Heart right ventricle (tissue), 16 donors: ENCODE measurements at places on chromosomes 2 and 18.

GRCh38 chr18:3851159-3851558, 401.2 kb downstream of the TGIF1 start:
- no peak for DNase-seq
- H3K36me3 ChIP-seq, result no peaks in the 10 kb centered on the region
- H3K4me3 ChIP-seq, result no peak overlapping the region
- H3K27ac ChIP-seq, result no peak overlapping the region

- DNase-seq, result no peak
- no peak overlapping the region for H3K4me3 ChIP-seq
- no peaks in the 10 kb centered on the region for H3K4me1 ChIP-seq
- H3K27ac ChIP-seq, result no peak overlapping the region
- no peaks in the 10 kb centered on the region for H3K27me3 ChIP-seq
These were observed 694.2 kb upstream of the GYPC start for GRCh38 chr2:125961739-125962138.

- DNase-seq, result no peak
- no peaks in the 10 kb centered on the region for H3K4me1 ChIP-seq
- no peaks in the 10 kb centered on the region for H3K36me3 ChIP-seq
- H3K4me3 ChIP-seq, result no peak overlapping the region
- H3K27ac ChIP-seq, result no peak overlapping the region
These were observed 141.9 kb upstream of the RBBP8 start for GRCh38 chr18:22791310-22791610.

- no peak overlapping the region for H3K27ac ChIP-seq
- no peaks in the 10 kb centered on the region for H3K4me1 ChIP-seq
- H3K36me3 ChIP-seq, result no peaks in the 10 kb centered on the region
- DNase-seq, result no peak
These were observed 257.2 kb downstream of the SRBD1 start for GRCh38 chr2:45353879-45354278.

DNA sequence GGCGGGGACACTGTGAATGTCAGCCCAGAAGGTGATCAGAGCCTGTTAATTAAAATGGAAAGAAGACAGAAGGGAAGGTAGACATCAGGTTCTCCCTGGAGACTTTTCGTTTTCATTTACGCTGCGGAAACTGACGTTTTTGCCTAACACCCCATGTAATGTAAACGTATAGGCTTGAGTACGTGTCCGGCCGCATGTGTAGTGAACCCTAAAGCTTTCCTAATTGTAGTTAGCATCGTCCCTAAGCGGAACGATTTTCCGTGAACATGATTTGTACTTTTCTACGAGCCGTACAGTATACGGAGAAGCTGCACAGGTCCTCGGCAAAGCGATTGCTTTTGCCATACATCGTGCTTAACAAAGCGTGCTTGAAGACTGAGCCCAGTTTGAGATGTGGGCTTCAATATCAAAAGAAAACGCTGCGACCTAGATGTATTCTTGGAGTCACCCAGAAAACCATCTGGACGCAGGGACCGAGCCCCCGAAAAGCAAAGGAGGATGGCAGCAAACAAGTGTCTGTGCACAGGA, 284 bp downstream of the TIMM21 start:
- H3K36me3 ChIP-seq, result no peaks in the 10 kb centered on the region
- peaks cover 47% of the 10 kb centered on the region for H3K4me1 ChIP-seq
- peak overlapping the region; percentile 71 for H3K4me3 ChIP-seq
- no peaks in the 10 kb centered on the region for H3K27me3 ChIP-seq
- H3K27ac ChIP-seq, result peak overlapping the region; percentile 90
- DNase-seq, result no peak

- H3K36me3 ChIP-seq, result no peaks in the 10 kb centered on the region
- no peak overlapping the region for H3K4me3 ChIP-seq
- H3K27ac ChIP-seq, result no peak overlapping the region
- no peaks in the 10 kb centered on the region for H3K27me3 ChIP-seq
- no peak for DNase-seq
These were observed 3.1 kb downstream of the PROM2 start for GRCh38 chr2:95277246-95277906.

- no peak for DNase-seq
- H3K27ac ChIP-seq, result no peak overlapping the region
- no peak overlapping the region for H3K4me3 ChIP-seq
- H3K4me1 ChIP-seq, result no peaks in the 10 kb centered on the region
- no peaks in the 10 kb centered on the region for H3K36me3 ChIP-seq
- no peaks in the 10 kb centered on the region for H3K27me3 ChIP-seq
These were observed 497.8 kb downstream of the EIPR1 start for GRCh38 chr2:2879781-2880180.

DNA sequence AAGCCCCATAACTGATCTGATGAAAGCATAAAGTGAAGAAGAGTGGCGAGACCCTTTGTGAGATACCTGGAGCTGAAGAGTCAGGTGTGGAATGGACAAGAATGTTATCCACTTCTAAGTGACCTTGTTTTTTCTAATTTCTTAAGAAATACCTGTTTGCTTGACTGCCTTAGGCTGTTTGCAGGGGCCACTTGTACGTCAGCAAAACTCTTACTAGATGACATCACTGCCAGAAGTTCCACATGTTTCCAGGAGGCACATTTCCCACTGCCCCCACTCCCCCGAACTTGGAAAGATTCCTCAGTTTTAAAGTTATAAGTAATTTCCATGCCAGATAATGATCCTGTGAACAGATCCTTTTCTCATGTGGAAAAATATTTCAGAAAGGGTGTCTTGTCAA, 8.0 kb downstream of the EPAS1 start:
- peaks cover 95% of the 10 kb centered on the region for H3K4me1 ChIP-seq
- H3K27me3 ChIP-seq, result no peaks in the 10 kb centered on the region
- peak overlapping the region; percentile 69 for H3K27ac ChIP-seq
- no peak overlapping the region for H3K4me3 ChIP-seq
- H3K36me3 ChIP-seq, result no peaks in the 10 kb centered on the region

- H3K4me3 ChIP-seq, result no peak overlapping the region
- H3K27ac ChIP-seq, result no peak overlapping the region
- H3K36me3 ChIP-seq, result no peaks in the 10 kb centered on the region
- peaks cover 4% of the 10 kb centered on the region for H3K4me1 ChIP-seq
- H3K27me3 ChIP-seq, result no peaks in the 10 kb centered on the region
These were observed 158.8 kb upstream of the WDSUB1 start for GRCh38 chr2:159445307-159445706.

GRCh38 chr18:49322765-49323490, 137.5 kb downstream of the DYM start:
- H3K27me3 ChIP-seq, result no peaks in the 10 kb centered on the region
- no peaks in the 10 kb centered on the region for H3K36me3 ChIP-seq
- H3K4me1 ChIP-seq, result no peaks in the 10 kb centered on the region
- no peak overlapping the region for H3K4me3 ChIP-seq
- H3K27ac ChIP-seq, result no peak overlapping the region

DNA sequence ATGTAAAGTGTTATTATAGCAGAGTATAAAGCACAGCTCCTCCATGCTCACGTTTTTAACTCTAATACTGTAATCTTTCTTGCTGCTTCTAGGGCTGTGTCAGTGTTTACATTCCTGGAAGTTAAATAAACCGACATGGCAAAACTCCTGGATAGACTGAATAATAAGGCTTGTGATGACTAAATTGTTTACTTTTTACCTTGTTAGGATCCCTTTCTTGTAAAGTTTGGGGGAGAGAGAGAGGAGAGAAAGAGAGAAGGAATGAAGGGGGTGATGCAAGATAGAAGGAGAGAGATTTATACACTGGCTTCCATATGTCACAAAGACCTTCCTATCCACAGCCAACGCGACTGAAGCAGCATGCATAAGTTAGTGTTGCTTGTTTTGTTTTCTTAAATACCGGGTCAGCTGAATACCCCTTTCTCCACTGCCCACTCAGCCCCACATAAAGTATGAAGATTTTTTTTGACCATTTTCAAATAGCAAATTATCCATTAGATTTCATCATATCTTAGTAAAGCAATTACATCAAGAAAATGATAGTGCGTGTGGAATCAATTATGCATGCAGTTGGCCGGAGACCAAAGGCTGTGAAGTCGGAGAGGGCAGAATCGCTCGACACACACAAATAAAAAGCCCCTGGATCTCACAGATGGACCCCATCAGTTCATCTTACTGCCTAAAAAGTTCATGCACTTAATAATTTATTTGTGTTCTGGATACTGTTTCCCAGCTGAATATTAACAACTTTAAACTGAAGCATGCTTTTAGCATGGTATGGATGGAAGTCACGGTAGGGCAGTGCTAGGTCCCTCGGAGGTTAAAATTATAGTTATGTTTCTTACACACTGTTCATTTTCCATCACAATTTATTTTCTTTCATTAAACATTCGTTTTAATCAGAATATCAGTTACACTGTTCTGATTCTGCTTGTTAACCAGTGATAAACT, 20.1 kb downstream of the BCL11A start:
- no peak overlapping the region for H3K4me3 ChIP-seq
- DNase-seq, result no peak
- no peaks in the 10 kb centered on the region for H3K36me3 ChIP-seq
- H3K27me3 ChIP-seq, result no peaks in the 10 kb centered on the region
- no peak overlapping the region for H3K27ac ChIP-seq

- DNase-seq, result no peak
- no peak overlapping the region for H3K27ac ChIP-seq
- no peaks in the 10 kb centered on the region for H3K36me3 ChIP-seq
- H3K4me3 ChIP-seq, result peak overlapping the region; percentile 48
These were observed 473 bp downstream of the HJURP start for GRCh38 chr2:233853883-233854240.

DNA sequence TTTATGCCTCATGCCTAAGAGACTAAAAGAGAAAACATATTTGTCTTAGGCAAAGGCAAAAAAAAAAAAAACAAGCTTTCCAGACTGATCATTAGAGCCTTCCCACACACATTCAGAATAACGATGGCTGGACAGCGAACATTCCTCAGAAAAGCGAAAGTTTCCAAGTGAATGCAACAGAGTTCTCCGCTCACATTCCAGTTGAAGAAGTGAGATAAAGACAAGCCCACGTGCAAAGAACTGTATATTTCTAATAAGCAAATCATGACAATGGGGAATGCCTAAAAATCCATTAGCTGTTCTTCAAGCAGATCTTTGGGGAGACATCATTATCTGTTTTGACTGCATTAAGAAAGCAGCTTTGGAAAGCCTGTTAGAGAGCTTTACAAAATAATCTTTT, 347.9 kb downstream of the METTL4 start:
- DNase-seq, result no peak
- no peak overlapping the region for H3K27ac ChIP-seq
- H3K27me3 ChIP-seq, result no peaks in the 10 kb centered on the region
- no peaks in the 10 kb centered on the region for H3K36me3 ChIP-seq
- peak overlapping the region; percentile 6 for H3K4me3 ChIP-seq

DNA sequence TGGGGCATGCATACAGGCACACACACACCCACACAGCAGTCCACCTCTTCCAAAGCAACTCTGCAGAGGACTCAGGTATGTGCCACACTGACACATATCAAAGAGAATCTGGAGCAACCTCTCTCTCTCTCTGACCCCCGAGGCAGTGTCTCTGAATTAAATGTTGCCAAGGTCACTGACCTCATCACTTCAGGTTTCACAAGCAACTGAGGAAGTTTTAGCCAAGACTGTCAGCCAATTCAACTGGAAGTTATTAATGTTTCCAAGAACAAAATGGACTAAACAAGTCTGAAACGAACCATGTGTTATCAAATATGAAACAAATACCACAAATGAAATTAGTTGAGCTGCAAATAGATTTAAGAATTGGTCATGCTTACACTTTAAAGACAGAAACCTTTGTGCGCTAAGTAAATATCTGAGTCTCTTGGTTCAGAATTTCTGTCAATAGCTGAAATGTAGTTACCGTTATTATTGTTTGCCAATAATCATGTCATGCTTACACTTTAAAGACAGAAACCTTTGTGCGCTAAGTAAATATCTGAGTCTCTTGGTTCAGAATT, 86.1 kb downstream of the SLC25A12 start:
- H3K4me1 ChIP-seq, result no peaks in the 10 kb centered on the region
- no peaks in the 10 kb centered on the region for H3K27me3 ChIP-seq
- DNase-seq, result no peak
- no peak overlapping the region for H3K4me3 ChIP-seq
- peaks cover 11% of the 10 kb centered on the region for H3K36me3 ChIP-seq

GRCh38 chr2:188766471-188766856, 207.7 kb upstream of the COL3A1 start:
- no peak for DNase-seq
- no peaks in the 10 kb centered on the region for H3K36me3 ChIP-seq
- H3K4me3 ChIP-seq, result no peak overlapping the region
- H3K27me3 ChIP-seq, result no peaks in the 10 kb centered on the region
- no peaks in the 10 kb centered on the region for H3K4me1 ChIP-seq
- no peak overlapping the region for H3K27ac ChIP-seq

DNA sequence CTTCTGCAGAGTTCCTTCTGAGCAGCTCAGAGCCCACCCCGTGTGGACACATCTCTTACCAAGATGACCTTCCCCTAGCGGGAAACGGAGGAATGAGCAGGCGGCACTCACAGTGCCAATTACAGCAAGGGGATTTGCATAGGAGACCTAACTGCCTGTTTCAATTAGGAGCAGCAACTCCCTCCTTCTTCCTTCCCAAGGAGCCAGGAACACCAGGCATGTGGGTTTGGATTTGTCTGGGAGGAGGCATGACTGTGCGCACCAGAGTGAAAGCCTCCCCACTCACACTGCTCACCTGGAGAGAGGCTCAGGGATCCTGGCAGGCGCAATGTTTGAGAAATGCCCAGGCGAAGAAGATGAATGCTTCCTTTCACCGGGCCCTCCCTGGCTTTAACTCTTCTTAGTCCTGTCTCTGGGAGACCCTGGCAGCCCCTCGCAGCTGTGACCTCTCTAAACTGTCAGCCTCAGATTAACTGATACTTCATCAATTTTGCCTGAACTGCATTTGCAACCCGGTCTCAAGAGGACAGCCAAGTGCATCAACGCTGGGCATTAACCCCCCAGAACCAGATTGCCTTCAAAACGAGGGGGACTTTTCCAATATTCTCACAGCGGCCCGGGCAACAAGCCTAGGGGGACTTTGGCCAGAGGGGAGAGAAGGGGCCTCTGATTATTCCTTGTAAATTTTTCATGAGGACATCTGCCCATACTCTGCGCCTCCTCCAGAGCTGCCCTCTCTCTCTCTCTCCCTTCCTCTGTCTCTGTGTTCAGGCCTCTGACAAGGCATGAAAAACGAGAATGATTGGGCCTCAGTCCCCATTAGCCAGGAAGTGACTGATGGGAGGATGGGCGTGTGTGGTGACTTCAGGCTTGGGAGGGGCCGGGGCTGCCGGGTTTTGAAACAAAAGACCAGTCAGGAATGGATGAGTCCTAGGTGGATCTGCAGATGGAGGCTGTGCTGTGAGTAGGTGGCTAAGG, 93.8 kb downstream of the CMPK2 start:
- H3K27ac ChIP-seq, result no peak overlapping the region
- no peak overlapping the region for H3K4me3 ChIP-seq
- H3K4me1 ChIP-seq, result peaks cover 11% of the 10 kb centered on the region
- peaks cover 27% of the 10 kb centered on the region for H3K27me3 ChIP-seq

GRCh38 chr2:224999321-224999720, 42.9 kb downstream of the DOCK10 start:
- no peak for DNase-seq
- no peaks in the 10 kb centered on the region for H3K4me1 ChIP-seq
- no peaks in the 10 kb centered on the region for H3K36me3 ChIP-seq
- no peak overlapping the region for H3K4me3 ChIP-seq
- no peaks in the 10 kb centered on the region for H3K27me3 ChIP-seq
- H3K27ac ChIP-seq, result no peak overlapping the region

GRCh38 chr2:3785890-3786273, 82.5 kb downstream of the DCDC2C start:
- no peak overlapping the region for H3K4me3 ChIP-seq
- DNase-seq, result no peak
- H3K4me1 ChIP-seq, result no peaks in the 10 kb centered on the region

GRCh38 chr2:62424899-62425298, 81.1 kb downstream of the TMEM17 start:
- no peaks in the 10 kb centered on the region for H3K36me3 ChIP-seq
- no peaks in the 10 kb centered on the region for H3K4me1 ChIP-seq
- no peak overlapping the region for H3K27ac ChIP-seq
- no peak for DNase-seq
- H3K4me3 ChIP-seq, result no peak overlapping the region
- no peaks in the 10 kb centered on the region for H3K27me3 ChIP-seq
